ENCODE measurements at places on chromosomes 1 and 21.

GRCh38 chr21:36035381-36035791 is 24.9 kb downstream of the SETD4 start:
- DNase-seq = no peak

- DNase-seq = no peak
These were observed 67.5 kb upstream of the RGS7 start for GRCh38 chr1:241424480-241424971.

DNA sequence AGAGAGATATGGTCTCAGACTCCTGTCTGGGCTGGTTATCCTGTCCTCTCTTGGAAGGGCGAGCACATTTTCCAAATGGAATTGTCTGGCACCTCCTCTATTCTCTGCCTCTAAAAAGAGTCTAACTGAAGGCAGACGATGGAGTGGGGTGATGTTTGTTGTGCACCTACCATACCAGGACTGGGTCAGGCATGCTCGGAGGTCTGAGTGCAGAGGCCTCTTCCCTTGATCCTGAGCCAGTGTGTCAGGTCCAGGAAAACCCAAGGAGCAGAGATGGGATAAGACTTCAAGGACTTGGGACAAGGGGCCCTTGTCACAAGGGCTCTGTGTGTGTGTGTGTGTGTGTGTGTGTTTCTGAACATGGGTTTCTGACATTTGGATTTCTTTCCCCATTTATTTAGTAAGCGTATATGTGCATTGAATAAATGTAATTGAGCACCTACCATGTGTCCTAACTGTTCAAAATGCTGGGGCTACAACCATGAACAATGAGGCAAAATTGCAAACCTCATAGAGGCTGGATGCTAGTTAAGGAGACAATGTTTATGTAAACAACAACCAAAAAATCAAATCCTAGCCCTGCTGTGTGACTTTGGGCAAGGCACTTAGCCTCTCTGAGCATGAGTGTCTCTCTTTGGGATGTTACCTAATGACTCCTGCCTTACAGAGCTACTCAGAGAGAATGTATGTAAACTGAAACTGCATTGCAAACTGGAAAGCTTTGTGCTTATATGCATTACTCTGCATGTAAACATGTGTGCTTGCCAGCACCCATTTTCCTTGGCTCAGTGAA is 276.3 kb downstream of the FOXD2 start:
- peak; percentile 11 for DNase-seq

- peak; percentile 97 for DNase-seq
These were observed 8.3 kb upstream of the LGALS8 start for GRCh38 chr1:236515443-236515958.

GRCh38 chr1:181784039-181784683 is 277.4 kb downstream of the ZNF648 start:
- DNase-seq = no peak

DNA sequence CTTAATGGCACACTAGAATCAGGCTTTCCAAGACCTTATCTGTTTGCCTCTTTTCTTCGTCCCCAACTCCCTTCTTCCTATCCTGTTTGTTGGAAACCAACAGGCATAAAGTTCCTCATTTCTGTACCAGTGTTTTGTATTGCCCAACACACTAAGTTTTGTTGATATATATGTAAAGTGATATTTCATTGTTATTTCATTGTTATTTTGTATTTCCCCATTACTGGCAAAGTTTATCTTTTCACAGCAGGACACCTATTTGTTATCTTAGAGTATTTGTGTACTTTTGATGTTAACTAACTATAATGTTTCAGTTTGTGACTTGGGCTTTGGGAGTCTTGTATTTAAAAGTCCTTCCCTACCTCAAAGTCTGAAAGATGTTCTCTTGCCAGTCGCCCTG is 27.1 kb downstream of the FAM20B start:
- DNase-seq = no peak

DNA sequence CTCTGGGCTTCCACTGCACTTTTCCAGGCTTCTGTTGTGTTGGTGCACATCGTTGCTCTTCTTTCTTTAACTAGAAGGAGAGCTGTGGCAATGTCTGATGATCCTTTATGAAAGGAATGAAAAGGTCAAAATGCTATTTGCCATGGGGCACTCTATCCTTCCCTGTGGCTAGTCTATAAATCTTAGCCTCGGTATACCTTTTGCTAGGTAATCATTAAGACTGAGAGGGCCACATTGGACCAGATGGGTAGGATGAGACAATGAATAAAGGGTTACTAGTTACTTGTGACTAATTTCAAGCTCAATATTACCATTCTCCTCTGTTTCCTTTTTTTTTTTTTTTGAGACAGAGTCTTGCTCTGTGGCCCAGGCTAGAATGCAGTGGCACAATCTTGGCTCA is 89.4 kb upstream of the C1orf87 start:
- peak; percentile 11 for DNase-seq

DNA sequence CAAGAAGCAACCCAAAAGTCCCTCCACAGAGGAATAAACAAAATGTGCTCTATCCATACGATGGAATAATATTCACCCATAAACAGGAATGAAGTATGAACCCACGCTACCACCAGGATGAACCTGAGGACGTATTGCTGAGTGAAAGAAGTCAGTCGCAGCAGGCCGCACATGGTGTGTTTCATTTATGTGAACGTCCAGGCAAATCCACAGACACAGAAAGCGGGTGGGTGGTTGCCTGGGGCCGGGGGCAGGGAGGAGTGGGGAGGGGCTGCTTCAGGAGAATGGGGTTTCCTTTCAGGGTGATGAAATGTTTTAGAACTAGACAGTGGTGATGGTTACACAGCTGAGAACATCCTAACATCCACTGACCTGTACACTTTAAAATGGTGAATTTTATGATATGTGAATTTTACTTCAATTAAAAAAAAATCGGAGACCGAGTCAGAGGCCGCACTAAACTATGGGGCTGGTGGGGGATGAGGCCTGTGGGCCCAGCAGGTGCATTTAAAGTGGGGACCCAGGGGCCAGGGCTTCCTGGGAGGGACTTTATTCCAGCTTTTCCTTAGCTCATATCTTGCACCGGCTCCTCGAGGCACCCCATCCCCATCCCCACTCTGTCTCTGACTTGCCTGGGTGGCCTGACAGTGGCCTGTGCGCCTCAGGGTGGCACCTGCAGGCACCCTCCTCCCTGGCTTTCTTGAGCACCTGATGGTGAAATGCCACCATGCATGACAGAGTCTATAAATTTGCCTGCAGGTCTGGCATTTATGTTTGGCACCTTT is 392.6 kb upstream of the VAMP3 start:
- DNase-seq = peak; percentile 15

- DNase-seq = peak; percentile 98
These were observed 15.2 kb downstream of the ITPKB start for GRCh38 chr1:226723657-226724532.

DNA sequence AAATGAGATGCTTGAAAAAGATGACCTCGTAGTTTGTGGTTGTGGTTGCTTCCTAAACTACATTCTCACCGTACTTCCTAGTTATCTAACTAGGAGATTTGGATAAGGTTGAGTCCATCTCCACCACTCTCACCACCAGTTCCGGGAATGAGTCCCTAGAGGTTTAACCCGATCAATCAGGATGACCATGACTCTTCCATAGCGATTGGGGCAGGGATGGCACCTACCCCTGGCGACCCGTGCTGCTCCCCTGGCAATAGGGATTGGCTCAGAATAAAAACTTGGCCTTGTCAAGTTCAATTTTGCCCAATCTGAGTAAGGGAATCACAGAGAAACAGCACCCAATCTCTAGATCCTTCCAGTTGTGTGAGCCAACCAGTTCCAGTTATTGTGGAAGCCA is 2.7 kb upstream of the MIS18A start:
- DNase-seq = no peak

DNA sequence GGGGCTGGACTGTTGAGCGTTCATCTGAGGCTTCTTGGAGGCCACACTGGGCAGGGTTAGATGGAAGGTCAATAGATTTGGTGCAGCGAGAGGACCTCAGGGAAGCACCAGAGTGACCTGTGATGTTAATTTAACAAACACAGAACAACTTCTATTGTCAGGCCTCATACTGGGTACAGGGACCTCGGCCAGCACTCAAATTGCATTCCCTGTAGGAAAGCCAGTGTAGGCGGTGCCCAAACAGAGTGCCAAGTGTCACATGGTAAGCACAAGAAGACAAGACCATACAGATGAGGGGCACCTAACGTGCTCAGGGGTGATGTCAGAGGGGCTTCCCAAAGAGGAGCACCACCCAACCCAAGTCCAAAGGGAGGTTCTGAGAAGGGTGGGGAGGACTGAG is 1.3 kb downstream of the TMEM269 start:
- DNase-seq = no peak

DNA sequence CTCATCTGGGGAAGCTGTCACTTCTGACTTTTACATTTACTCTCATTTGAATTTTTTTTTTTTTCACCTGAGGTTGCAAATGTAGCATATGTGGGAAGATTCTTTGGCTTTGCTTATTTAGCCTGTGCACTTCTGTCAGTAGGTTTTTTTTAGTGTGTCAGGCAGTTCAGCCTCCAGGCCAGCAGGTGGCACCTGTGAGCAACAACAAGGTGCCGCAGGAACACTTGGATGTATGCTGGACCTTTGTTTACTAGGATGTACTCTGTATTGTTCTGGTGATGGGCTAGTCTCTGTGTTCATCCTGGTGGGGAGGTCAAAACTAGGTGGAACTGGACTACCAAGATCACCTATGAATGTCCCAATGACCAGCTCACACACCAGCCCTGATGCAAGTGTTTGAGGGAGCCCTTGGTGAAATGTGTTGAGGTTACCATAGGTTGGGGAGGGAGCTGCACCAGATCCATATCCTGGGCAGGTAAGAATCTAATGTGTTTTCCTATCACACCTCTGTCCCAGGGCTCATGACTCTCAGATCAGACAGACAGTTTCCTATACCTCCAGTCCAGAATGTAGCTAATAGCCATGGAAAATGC is 618.2 kb downstream of the BRINP3 start:
- DNase-seq = peak; percentile 22

GRCh38 chr21:41713495-41714281 is 53.2 kb downstream of the RIPK4 start:
- no peak for DNase-seq

GRCh38 chr1:15027515-15027986 is 126.0 kb upstream of the TMEM51 start:
- peak; percentile 45 for DNase-seq

Data from NCI-H69 (cell line).